Activated naive CD8-positive, alpha-beta T cell treated with anti-CD3 and anti-CD28 coated beads for 36 hours (primary cell): ENCODE measurements at places on chromosomes 5 and 9. TPM values are rescaled to one million over a fixed set of nuclear protein-coding genes. Genes with fewer than 3 reads are reported as not detected.

ACOT12 gene
- total RNA-seq = not detected

SYK gene
- 0.48 TPM for total RNA-seq

- DNase-seq = peak; percentile 19
Observed at GRCh38 chr9:94554439-94555331, at the start of gene PCAT7. TSS of gene PCAT7 (plus strand) at chr9:94555083.

DNA sequence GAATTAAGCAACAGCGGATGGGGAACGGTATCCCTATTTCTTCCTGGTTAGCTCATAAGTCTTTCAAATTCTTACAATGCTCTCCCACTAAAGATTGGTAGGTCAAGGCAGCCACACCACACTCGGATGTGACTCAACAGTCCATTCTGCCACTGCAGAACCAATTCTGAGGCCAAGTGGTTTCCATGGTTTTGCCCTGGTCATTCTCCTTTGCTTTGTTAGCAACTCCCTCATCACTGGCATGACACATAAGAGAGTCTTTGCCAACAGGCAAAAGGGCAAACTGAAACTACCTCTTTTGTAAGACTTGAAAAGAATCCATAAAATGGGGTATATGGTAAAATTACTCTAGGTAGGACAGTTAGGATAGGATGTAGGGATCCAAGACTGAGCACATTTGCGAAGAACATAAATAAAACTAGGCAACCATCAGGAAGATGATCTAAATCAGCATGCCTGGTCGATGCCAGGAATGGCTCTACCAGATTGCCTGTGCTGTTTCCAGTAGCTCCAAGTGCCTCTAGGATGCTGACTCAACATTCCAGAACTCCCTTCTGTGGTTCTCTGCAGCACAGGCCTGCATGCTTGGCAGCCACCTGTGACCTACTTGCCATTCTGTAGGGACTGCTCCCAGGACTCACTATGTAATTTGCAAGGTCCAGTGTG lies 105.4 kb downstream of the DCP2 start:
- no peak for DNase-seq

SLCO4C1 gene
- total RNA-seq = 0.24 TPM

C5orf58 gene
- total RNA-seq = not detected

ROPN1L gene
- not detected for total RNA-seq

TMEM252 gene
- not detected for total RNA-seq

- DNase-seq = no peak
Observed at GRCh38 chr5:158976035-158976434, 123.7 kb downstream of the EBF1 start.

DNA sequence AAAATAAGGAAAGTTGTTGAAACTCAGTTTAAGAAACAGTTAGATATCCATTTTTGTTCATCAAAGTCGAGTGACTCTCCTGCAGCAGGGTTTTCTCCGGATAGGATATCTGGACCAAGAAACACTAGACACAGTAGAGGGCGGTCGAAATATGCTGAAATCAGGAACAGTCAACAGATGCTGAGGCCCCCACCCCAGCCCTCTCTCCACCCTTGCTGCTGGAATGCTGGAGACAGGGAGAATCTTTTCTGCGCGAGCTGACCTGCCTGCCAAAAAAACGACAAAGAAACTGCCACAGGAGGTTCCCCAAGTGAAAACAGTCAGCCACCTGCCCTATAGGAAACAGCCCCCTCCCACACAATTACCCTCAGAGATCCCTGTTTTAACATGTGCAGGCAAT lies 4.3 kb upstream of the IL13 start:
- no peak for DNase-seq

HOMER1 gene
- total RNA-seq = 12.8 TPM

GRCh38 chr5:112219000-112219399 lies 200.1 kb downstream of the EPB41L4A start:
- no peak for DNase-seq

DNA sequence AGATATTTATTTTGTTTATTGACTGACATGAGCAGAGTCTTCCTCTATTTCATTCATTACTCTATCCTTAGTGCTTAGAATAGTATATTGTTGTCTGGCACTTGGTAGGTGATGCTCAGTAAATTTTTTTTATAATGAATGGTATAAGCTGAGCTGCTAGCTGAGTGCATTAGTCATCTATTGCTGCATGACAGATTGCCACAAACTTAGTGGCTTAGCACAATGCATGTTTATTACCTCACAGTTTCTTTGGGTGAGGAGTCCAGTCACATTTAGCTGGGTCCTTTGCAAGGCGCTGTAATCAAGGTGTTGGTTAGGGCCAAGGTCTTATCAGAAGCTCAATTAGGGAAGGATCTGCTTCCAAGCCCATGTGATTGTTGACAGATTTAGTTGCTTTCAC lies 23.1 kb downstream of the SMAD5 start:
- DNase-seq = no peak

CDH9 gene
- not detected for total RNA-seq

IL13 gene
- 0.72 TPM for total RNA-seq

SPATA6L gene
- total RNA-seq = 0.35 TPM

GRCh38 chr9:105883847-105884246 lies 189.5 kb downstream of the TMEM38B start:
- no peak for DNase-seq

DNA sequence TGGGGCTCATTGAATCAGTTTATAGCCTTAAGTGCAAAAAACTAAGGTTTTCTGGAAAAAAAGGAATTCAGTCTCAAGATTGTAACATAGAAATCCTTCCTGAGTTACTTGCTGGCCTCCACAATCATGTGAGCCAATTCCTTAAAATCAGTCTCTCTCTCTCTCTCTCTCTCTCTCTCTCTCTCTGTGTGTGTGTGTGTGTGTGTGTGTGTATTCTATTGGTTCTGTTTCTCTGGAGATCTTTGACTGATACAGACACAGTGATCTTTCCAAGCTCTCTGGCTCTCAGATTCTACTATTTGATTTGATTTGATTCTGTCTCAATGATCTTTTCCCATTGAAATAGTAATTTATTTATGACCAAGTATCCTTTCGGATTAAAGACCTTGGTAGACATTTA lies 74.6 kb downstream of the CFAP95 start:
- DNase-seq = no peak

- DNase-seq = peak; percentile 36
Observed at GRCh38 chr5:168802337-168802736, 223.2 kb upstream of the PANK3 start.

C5 gene
- 1.5 TPM for total RNA-seq

- DNase-seq = peak; percentile 43
Observed at GRCh38 chr5:79560771-79561524, 47.0 kb upstream of the HOMER1 start.

GRCh38 chr5:14663734-14664269 lies 716 bp upstream of the OTULIN start:
- peak; percentile 29 for DNase-seq

GRCh38 chr5:98902733-98903132 lies 26.1 kb downstream of the CHD1 start:
- DNase-seq = no peak

DNA sequence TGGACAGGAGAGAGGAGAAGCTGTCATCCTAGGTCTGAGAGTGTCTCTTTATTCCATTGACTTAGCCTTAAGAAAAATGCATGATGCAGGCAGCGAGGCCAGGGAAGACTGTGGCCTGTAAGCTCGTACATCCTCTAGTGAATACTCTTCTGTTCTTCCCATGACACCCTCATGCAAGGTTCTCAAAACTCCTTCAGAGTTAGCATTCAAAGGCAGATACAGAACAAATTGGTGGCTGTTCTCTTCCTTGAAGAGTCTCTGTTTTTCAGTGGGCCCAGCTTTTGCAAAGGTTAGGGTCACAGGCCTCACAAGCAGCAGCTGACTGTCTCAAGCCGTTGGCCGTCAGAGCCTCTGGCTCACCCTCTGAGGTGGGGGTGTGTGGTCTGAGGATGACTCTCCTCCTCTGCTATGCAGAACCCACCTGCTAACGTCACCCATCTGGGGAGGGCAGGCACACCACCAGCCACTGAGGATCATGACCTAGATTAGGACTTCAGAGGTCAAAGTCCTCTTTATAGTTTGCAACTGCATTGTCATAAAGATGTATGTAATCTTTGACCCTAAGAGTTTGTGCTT lies 15.1 kb downstream of the ADCY2 start:
- DNase-seq = no peak

- DNase-seq = no peak
Observed at GRCh38 chr5:103743421-103743820, 180.8 kb upstream of the NUDT12 start.
